ENCODE measurements at places on chromosomes 4 and X. TPM values are rescaled to one million over a fixed set of nuclear protein-coding genes. Genes with fewer than 3 reads are reported as not detected.

ATOH1 gene
- polyA plus RNA-seq: not detected

DNA sequence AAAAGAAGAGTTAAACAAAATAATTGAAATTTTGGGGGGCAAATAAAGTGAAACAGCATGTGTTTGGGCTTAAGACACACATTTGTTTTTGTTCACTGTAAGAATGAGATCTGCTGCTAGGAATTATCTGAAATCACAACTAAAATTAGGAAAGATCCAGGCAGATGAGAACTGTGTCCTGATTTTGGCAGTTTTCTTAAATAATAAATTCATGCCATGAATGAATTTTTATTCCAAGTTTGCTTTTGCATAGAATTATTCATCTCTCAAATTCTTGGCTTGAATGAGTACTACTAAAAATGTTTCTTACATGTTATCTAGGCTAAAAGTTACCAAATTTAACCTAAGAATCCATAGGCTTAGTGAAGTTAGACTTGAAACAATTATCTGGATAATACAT is 321.7 kb downstream of the ANK2 start:
- DNase-seq: no peak

ADGRG4 gene
- not detected for polyA plus RNA-seq

- no peak for DNase-seq
Measured at GRCh38 chr4:43316813-43317212, 424.3 kb downstream of the GRXCR1 start.

LRCH2 gene
- 12.6 TPM for polyA plus RNA-seq

SAT1 gene
- 317 TPM for polyA plus RNA-seq

GRCh38 chr4:181810711-181811110 is 432.5 kb upstream of the TENM3 start:
- DNase-seq: no peak

DNA sequence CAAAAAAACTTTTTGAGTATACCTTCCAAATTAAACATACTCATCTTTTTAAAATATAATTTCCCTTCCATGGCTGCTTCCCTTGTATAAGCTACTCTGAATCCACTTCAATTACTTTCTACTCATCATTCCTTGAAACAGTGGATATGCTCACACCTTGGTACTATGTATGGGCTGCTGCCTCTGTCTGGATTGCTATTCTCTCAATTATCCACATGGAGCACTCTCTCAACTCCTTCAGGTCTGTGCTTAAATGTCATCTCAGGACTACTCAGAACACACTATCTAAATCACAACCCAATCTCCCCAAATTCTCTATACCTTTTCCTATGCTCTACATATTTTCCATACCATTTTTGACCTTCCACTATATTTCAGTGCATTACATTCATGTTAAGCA is 898.9 kb upstream of the EPHA5 start:
- DNase-seq: no peak

DNA sequence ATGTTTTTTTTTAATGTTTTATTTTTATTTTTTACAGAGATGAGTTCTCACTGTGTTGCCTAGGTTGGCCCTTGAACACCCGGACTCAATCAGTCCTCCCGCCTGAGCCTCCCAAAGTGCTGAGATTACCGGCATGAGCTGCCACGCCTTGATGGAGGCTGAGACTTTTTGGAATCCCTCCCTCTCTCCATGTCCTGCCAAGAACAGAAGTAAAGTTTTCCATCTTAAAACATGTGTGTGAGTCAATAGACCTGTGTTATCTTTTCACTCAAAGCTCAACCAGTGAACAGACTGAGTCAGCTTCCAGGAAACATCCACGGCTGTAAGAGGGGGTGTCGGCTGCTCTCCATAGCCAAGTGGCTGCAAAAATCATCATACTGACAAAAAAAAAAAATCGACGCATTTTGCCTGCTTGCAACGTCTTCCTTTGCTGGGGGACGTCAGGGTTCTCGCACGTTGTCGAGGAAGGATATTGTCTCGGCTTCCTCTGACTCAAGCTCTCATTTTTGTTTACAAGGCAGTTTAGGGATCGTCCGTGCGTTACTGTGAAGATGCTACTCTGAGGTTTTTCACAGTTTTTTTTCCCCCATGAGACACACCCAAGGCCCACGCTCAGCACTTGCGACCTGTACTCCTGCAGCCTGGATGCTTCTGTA is 10.0 kb upstream of the ASMTL start:
- DNase-seq: no peak

DNA sequence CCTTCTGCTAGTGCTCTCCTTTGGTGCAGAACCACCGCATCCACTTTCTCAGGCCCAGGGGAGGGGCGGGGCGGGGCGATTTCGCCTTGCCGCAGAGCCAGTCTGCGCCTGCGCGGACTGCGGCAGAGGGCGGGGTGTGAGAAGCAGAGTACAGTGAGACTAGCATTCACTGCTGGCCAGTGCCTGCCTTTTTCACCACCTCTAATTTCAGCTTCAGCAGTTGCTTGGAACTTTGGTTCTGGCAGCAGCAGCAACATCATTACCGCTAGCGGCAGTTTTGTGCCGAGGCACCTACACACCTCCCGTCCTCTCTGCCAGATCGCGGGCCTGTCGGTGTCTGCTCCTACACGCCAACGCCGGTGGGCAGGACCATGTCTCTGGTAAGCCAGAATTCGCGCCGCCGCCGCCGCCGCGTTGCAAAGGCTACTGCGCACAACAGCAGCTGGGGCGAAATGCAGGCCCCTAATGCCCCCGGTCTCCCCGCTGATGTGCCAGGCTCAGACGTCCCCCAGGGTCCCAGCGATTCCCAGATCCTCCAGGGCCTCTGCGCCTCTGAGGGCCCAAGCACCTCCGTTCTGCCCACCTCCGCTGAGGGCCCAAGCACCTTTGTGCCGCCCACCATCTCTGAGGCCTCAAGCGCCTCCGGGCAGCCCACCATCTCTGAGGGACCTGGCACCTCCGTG is at the start of gene MAGEE1:
MAGEE1 (plus strand) TSS at position 151 of the 683 bp plus-strand sequence; CDS start at position 372, 221 bp downstream.
- DNase-seq: peak; percentile 56

HAND2 gene
- not detected for polyA plus RNA-seq

DNA sequence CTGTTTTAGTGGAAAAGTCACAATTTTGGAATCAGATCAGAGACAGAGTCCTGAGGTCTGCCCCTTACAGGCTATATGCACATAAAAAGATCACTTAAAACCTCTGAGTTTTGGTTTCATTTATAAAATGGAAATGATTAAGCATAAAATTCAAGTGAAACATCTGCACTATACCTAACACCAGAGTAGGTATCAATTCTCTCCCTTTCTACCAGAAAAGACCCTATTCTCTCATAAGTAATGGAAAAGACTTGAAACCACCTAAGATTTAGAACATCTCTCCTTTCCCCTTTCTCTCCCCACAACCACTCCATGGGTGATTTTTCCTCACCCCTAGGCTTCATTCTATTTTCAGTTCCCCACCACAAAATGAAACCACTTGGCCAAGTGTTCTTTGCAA is 907 bp downstream of the LHFPL1 start:
- DNase-seq: no peak

TMEM184C gene
- polyA plus RNA-seq: 56.0 TPM

SMPX gene
- 0.28 TPM for polyA plus RNA-seq

HOPX gene
- 12.0 TPM for polyA plus RNA-seq

IL21 gene
- polyA plus RNA-seq: not detected

DNA sequence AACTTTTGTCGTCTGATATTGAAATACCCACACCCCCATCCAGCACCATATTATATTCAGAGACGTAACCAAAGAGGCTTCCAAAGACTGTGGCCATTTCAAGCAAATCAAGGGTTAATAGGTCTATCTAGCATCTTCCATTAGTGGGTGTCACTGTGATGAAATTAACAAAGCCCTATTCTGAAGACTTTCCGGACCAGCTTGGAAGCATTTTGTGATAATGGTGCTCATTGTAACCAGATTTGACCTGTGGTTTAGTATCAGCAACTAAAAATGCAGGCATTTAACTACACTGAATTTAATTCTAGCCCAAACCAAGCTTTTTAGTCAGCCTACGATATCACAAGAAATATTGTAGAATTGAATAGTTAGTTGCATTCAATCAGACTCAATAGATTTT is 309.7 kb upstream of the TENM3 start:
- no peak for DNase-seq

- no peak for DNase-seq
Measured at GRCh38 chr4:138052806-138053632, 189.1 kb downstream of the SLC7A11 start.

PGAM4 gene
- polyA plus RNA-seq: 0.24 TPM

EDNRA gene
- polyA plus RNA-seq: 97.8 TPM

GRCh38 chr4:137531986-137532868 is at the start of gene PCDH18:
Gene PCDH18 (minus strand): TSS chr4:137532494. CDS start chr4:137532088, 406 bp downstream.
- DNase-seq: peak; percentile 92

- no peak for DNase-seq
Measured at GRCh38 chrX:155695419-155695818, 82.7 kb upstream of the TMLHE start.

- no peak for DNase-seq
Measured at GRCh38 chr4:152581536-152582160, 45.8 kb upstream of the FBXW7 start.

GRCh38 chr4:6364146-6364545 is 94.5 kb downstream of the WFS1 start:
- DNase-seq: no peak

- DNase-seq: no peak
Measured at GRCh38 chr4:76960014-76960413, 10.5 kb downstream of the SEPTIN11 start.

DNA sequence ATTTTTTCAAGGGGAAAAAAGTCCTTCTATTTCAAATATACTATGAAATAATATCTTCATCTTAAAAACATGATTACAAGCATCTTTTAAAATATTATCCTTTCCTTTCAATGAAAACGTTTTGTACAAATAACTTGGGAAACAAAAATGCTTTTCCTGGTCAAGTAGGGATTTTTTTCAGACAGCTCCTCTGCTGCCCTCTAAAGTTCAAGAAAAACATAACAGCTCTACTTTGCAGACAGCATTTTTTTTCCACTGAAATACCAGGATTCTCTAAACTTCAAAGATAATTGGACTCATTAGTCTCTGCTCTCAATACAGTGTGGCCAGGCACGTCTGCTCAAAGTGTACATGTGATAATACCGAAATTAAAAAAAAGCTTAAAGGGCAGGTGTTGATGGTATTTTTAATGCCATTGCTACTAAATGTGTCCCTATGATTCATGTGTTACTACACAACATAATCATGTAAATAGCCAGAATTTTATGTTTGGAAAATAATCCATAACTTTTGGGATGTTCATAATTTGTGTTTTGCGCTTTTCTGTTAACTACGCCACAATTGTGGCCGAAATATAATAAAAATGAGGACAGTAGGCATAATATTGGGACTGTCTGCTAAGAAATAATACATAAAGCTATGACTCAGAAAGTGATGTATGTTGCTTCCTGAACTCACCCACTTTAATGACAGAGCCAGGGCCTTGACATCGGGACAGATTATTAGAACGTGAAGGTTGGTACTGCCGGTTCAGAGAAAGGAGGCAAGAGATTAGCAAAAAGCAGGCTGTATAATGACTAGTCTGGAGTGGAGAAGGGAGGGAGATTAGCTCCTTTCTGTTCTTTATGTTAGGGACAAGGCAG is 478.9 kb downstream of the KCNIP4 start:
- DNase-seq: no peak

MAGEA12 gene
- polyA plus RNA-seq: not detected

ATP8A1 gene
- polyA plus RNA-seq: 31.9 TPM

DNA sequence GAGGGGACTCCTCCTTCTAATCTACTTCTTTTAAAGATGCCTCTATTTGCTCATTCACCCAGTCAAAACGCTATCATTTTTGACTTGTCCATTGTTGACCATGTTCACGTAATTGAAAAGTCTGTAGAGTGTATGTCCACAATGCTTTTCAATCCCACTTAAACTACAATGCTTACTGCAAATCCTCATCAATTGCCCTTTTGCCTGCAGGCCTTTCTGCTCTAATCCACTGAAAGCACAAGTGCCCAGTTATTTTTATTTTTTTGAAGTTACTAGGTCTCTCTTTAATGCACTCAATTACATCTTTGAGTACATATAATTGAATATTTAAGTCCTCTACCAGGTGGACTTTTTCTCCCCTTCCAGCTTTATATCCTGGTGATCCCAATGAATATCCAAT is 437.4 kb downstream of the PDGFC start:
- DNase-seq: no peak

STOX2 gene
- 10.5 TPM for polyA plus RNA-seq

- no peak for DNase-seq
Measured at GRCh38 chr4:75137302-75137701, 204.4 kb downstream of the PARM1 start.

DNA sequence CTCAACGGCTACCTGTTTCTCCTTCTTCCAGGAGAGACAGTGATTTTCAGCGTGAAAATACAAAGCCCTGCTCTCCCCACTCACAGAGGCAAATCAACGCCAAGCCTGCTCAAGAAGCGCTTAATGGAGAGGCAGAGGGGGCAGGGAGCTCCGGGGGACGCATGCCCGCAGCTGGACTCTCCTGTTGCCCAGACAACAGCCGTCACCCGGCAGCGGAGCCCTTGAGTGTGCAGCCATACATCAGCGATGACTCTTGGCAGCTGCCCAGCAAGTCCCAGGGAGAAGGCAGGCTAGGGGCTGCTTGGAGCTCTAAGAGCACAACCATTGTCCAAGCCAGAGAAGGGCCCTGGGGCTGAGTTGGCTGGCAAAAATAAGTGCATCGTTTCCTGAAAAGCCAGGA is 71.0 kb upstream of the AFAP1 start:
- DNase-seq: peak; percentile 97

DNA sequence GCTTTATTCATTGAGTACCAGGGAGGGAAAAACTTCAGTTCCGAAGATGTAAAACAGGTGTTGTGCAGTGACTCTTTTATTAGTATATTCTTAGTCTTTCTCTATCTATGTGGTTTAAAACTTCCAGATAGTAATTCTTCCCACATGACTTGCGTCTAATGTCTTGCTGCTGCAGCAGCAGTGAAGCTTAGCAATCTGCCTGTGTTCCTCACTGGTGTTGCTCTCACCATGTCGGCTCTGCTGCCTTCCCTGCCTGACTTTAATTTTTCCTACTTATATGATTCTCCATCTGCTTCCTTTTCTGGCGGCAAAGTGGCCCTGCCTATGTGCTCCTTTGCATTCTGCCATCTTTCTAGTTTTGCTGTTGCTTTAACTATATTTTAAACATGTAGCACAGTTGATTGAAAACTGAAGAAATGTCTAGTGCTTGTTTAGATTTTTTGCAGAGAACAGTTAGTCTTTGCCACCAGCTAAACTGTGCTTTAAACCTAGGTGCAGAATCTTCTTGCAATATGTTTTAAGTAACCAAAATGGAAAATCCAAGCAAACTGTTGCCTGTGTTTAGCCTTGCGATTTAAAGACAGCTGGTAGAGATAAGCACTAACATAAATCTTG is 1934.2 kb upstream of the IGFBP7 start:
- no peak for DNase-seq

GRCh38 chrX:119477812-119478232 is 9.6 kb downstream of the SLC25A5 start:
- no peak for DNase-seq

FAM47C gene
- not detected for polyA plus RNA-seq

DNA sequence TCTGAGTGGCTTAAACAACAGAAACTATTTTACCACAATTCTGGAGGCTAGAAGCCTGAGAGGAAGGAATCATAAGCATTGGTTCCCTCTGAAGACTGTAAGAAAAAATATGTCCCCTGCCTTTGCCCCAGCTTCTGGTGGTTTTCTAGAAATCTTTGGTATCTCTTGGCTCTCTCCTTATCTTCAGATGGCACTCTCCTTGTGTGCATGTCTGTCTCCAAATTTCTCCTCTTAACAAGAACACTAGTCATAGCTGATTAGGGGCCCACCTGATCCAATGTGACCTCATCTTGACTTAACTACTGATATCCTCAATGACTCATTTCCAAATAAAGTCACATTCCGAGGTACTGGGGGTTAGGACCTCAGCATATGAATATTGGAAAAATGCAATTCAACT is 635.0 kb upstream of the NR3C2 start:
- no peak for DNase-seq
